CD4-positive, alpha-beta T cell (primary cell): ENCODE measurements at places on chromosomes 12 and 14.

GRCh38 chr12:32176606-32177005 is 70.0 kb downstream of the BICD1 start:
- no peak for DNase-seq

DNA sequence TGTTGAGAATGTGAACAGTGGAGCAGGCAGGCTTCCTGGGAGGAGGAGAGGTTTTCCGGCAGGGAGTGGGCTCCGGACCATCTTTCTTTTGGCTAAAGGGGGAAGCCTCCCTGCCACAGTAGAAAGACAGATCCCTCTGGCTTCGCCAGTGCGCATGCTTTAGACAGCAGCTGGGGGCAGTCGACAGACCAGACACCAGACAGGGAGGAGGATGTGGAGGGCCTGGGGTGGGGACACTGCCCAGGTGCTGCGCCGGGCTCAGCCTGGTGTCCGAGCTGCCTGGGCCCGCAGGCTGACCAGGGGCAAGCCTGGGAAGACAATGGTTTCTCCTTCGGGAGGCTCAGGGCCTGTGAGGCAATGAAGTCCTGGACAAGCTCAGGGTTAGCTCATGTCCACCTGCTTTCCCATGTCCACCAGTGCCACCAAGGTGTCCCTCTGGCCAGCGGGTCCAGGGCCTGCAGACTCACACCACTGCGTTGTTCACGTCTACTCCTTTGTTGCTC is 67.3 kb downstream of the PRIMA1 start:
- DNase-seq, result no peak

GRCh38 chr14:102131741-102132140 is 8.0 kb upstream of the WDR20 start:
- no peak for DNase-seq

DNA sequence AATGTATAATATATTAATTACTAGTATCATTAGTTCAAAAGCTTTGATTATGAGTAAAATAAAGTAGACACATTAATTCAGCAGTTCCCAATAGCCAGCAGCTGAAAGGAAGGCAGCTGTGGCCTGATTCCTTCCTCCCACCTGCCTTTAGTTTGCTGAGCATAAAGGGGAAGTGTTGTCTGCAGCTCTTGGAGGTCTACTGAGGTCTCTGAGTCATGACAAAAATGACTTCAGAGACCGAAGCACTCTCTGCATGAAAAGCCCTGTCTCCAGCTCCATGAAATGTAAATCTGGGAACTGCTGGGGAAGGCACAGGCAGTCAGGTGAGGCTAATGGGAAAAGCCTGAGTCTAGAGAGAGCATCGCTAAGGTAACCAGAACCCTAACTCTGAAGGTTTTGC is 165.4 kb downstream of the NRXN3 start:
- DNase-seq, result no peak

GRCh38 chr12:72289633-72290032 is 17.5 kb downstream of the TRHDE start:
- DNase-seq, result no peak

GRCh38 chr12:84183576-84183975 is 729.0 kb downstream of the SLC6A15 start:
- DNase-seq, result no peak
